ENCODE measurements at places on chromosomes 4 and X.

DNA sequence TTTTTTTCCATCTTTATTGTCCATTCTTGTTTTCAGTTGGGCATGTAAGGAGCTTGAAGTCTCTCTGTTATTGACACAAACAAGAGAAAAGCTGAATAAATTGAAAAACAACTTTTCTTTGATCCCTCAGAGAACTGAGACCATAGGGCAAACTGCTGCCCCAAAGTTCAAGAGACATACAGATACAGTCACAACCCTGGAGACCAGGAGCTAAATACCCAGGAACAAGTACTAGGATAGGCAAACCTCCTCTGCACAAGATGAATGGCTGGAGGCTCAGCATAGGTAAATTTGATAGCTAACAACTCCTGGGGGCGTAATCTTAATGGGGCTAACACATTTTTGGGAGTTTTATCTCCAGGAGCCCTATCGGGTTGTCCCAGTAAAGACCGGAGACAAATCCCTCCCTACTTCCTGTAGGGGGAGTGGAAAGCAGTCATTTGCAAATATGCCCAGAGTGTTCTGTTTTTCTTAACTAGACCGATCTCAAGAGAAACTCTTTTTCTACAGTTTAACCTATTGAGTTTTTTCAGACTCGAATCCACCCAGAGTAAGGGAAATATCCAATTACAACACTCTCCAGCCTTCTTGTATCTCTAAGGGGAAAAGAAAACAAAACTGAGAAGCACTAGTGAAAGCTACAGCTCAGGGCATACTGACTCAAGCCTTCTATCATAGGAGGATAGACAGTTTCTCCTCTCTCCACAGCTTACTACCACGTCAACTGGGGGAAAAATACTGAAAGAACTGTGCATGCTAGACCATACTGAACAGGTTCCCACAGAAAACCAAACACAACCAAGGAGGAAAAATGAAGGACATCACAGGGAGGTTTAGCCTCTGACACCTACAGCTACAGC is 23.1 kb downstream of the MAGEA8 start:
- DNase-seq = no peak

GRCh38 chr4:84878546-84878945 is 87.9 kb downstream of the WDFY3 start:
- DNase-seq = no peak

- no peak for DNase-seq
Observed at GRCh38 chr4:186725469-186726425, 2.1 kb upstream of the FAT1 start.

DNA sequence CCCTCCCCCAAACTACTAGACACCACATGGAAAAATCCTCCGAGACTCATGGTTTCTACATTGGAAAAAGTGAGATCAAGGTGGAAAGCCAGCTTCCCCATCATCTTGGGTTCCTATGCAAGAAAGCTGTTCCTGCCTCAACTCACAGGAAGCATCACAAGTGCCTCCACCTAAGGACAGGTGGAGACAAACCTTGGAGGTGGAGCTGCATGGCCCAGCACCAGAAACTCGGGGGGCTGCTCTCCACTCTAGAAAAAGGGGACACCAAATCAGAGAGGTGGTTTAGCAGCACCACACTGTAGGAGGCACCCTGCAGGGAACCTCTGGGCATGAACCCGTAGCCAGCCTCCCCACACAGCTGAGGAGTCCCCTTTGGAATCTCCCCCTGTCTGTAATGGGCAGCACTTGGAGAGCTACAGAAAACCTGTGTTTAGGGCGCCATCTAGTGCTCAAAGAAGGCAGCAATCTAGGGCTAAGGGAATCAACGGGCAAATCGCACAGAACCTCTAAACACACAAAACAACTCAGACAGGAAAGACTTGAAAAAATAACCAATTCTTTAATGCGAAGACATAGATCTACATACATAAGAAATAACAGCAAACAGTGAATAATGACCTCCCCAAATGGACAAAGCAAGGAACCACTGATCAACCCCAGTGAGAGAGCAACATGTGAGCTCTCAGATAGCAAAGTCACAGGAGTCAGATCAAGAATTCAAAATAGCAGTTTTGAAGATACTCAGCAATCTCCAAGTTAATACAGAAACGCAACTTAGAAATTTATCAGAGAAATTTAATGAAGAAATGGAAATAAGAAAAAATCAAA is 37.0 kb upstream of the ZBTB33 start:
- peak; percentile 2 for DNase-seq

GRCh38 chr4:22473268-22473667 is 42.6 kb downstream of the ADGRA3 start:
- DNase-seq = no peak

DNA sequence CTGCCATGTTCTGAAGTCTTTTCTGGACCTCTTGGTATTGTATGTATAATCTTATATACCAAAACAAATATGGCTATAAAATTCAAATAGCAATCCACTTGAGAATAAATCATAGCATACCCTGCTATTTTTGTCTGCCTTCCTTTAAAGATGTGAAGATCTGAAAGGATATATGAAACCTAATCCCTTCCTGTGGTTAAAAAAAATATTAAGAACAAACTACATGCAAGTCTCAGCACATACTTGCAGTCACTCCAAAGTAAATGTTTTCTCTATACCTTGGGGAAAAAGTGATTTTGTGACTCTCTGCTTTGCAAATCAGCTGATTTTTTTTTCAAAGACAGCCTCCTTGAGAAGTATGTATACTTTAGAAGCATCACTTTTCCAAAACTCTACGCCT is 322.9 kb downstream of the ANKRD50 start:
- DNase-seq = no peak

GRCh38 chrX:1485033-1485432 is 32.3 kb upstream of the ASMTL start:
- no peak for DNase-seq

DNA sequence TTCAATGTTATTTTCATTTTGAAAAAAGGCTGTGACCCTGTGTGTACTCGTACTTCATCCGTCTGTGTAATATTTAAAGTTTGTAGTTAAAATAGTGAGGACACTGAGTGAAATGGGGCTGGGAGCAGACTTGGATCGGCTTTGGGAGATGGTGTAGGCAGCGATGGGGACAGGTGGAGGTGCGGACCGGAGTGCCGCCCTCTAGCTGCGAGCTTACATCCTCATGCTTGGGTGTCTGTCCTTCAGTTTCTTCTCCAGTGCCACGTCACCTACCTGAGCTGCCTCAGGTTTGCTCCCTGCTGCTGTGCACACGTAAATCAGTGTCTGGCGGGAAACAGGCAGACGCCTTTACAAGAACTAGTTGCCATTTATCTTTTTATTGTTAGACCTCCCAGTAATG is 146.1 kb downstream of the GPR143 start:
- no peak for DNase-seq

- no peak for DNase-seq
Observed at GRCh38 chr4:159051245-159052071, 51.4 kb upstream of the RAPGEF2 start.

DNA sequence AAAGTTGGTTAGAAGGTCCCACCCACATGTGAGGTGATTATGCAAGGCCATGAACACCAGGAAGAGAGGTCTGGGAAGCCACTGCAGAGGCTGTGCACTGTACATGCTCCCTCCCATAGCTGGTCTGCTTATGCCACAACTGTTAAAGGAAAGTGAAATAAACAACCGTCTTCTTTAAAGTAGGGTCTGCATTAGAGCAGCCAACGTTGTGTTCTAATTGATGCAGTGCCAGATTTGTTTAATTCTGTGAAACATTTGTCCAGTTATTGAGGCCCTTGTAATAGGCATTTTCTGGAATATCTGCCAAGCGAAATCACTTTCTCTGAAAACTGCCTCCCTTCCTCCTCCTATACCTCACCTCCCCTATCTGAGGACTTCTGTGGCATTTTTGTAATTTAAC is 224.0 kb upstream of the LNX1 start:
- no peak for DNase-seq

- no peak for DNase-seq
Observed at GRCh38 chr4:10611673-10612072, 72.9 kb downstream of the CLNK start.

GRCh38 chr4:173319696-173320095 is 14.5 kb downstream of the HMGB2 start:
- no peak for DNase-seq

DNA sequence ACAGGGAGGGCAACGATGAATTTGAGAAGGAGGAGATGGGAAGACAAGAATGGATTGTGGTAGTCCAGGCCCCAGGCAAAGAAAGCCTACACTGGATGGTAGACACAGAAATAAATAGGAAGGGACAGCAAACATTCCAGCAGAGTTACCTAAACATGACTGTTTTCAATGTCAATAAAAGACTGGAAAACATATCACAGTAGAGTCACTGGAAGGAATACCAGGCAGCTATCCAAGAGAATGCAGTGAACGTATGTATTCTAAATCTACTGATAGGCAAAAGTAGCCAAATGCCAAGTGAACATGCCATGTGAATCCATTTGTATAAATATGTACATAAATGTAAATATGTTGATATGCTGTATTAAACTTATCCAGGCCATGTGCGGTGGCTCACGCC is 183.0 kb downstream of the PALLD start:
- DNase-seq = no peak

DNA sequence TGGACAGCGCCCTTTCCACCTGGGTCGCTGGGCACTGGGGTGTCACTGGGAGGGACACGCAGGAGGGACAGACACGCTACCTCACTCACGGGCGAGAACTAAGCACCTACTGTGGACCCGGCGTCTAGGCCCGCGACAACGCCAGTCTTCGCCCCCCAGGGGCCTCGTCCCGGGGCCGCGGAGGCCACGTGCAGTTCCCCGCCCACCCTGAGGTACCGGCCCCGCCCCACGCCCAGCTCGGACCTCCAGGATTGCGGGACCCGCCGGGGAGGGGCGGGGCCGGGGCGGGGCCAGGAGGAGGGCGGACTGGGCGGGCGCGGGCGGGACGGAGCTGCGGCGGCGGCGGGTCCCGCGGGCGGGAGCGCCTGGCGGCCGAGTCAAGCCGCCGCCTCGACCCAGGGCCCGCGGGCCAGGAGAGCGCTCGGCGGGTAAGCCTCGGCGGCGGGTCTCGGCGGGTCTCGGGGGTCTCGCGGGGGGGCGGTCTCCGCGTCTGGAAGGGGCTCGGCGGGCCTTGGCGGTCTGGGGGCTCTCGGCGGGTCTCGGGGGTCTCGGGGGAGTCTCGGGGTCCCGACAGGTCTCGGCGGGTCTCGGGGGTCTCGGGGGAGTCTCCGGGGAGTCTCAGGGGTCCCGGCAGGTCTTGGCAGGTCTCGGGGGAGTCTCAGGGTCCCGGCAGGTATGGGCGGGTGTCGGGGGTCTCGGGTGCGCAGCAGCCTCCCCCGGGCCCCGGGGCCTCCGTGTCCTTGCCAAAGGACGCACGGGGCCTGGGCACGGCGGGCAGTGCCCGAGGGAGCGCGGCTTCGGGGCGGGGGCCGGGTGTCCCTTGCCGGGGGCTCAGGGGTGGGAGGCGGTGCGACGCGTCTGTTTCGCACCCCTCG is at the start of gene SH3BP2:
Gene SH3BP2 (plus strand): TSS at position 375 of the 875 bp plus-strand sequence. CDS start 27,533 bp downstream, outside the sequence.
- no peak for DNase-seq

DNA sequence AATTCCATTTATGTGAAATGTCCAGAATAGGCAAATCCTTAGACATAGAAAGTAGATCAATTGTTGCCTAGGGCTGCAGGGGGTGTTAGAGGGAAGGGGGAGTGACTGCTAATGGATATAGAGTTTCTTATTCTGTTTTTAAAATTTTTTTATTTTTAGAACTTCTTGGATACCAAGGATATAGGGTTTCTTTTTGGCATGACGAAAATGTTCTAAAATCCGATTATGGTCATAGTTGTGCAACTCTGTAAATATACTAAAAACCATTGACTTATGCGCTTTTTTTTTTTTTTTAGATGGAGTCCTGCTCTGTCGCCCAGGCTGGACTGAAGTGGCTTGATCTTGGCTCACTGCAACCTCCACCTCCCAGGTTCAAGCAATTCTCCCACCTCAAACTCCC is 125.2 kb upstream of the USP9X start:
- no peak for DNase-seq

DNA sequence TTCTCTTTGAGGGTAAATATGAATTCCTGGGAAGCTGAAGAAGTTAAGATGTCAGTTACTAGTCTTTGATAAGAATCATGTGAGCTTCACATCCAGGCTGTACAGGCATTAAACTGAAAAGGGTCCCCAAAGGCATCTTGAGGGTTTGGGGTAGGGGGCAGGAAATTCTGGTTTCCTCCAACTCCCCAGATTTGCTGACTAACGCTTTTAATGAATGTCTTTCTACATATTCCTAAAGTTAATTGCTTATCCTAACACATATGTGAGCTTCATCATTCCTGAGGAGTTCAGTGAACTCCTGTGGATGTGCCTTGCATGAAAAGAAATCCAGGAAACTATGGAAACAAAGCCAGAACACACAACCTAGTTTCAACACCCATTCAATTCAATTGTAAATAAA is 73.8 kb upstream of the GAB1 start:
- DNase-seq = no peak

DNA sequence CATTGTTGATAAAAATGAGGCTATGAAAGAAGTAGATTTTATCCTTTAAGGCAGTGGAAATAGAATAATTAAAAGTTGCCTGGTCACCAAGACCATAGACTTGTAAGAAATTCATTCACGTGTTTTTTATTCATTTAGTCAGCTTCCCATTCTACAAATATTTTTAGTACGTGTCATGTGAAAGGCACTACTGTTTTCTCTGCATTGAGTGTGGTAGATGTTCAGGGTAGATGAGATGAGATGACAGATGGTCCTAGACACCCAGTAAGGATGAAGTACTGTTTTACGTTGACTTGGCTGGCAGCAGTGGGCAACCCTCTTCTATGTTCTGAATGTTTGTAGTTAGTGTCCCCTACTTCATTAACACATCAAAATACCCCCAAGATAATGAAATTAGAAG is 228.1 kb downstream of the ARHGAP24 start:
- DNase-seq = no peak

DNA sequence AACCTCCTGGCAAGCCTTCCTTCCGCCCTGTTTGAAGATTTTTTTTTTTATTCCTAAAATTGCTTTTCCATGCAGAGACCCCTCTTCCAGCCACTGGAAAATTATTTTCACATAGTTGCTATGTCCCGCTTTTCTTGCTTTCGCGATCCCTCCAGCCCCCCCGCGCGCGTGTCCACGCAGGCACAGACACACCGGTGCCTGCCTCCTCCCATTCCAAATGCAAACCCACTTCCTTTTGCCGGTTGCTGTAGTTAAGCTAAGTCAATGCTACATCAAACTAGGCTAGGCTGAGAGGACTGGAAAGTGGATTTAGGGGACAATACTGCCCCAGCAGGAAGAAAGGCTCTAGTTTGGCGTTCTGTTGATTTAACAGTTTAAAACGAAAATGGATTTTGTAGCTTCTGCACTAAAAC is 111.0 kb downstream of the DHX15 start:
- DNase-seq = no peak

GRCh38 chrX:27186671-27187070 is 276.5 kb downstream of the PPP4R3C start:
- DNase-seq = no peak

- no peak for DNase-seq
Observed at GRCh38 chrX:25343060-25343459, 327.3 kb upstream of the ARX start.

DNA sequence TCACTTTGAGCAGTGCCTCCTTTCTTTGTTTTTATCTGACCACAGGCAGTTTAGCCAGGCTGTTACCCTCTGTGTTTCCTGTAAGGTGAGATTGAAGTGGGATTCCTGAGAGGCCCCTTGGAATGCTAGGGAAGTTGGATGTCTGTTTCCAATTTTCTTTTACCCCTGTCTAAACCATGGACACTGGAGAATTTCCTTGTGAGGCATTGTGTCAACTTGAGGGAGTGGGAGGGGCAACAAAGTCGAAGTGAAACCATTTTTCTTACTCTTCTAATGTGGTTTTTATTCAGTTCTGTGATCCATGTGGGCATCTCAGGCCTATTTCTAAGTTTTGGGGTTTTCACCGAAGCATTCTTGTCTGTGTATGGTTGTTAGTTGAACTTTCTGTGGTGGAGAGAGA is 296.1 kb upstream of the UGT8 start:
- DNase-seq = no peak

Measured in KG1 (cell line).